ENCODE measurements at places on chromosomes 7 and 10. TPM values are rescaled to one million over a fixed set of nuclear protein-coding genes. Genes with fewer than 3 reads are reported as not detected.

The OPN1SW gene
- not detected for polyA plus RNA-seq

The PON1 gene
- not detected for polyA plus RNA-seq

The OR2A42 gene
- polyA plus RNA-seq = not detected

The VGF gene
- 0.21 TPM for polyA plus RNA-seq

The SLC18A3 gene
- polyA plus RNA-seq = not detected

DNA sequence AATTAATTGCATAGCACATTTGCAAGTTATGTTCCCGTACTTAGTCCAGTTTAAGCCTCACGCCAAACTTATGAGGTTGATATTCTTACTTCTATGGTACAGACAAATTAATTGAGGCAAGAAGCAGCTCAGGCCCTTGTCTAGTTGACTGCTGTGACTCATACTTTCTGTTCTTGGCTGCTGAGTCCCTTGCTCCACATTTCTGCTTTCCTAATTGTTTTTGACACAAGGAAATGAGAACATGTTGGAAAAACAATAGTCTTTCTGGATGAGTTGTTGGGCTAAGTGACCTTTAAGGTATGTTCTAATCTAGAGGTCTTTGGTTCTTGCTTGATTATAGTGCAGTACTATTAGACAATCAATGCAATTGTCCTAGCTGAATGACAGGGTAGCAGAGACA lies 331.8 kb downstream of the NRG3 start:
- no peak for DNase-seq

- DNase-seq = no peak
These were observed 24.1 kb upstream of the BHLHA15 start for GRCh38 chr7:98187138-98187502.

GRCh38 chr7:46774515-46774914 lies 807.4 kb downstream of the TNS3 start:
- no peak for DNase-seq

DNA sequence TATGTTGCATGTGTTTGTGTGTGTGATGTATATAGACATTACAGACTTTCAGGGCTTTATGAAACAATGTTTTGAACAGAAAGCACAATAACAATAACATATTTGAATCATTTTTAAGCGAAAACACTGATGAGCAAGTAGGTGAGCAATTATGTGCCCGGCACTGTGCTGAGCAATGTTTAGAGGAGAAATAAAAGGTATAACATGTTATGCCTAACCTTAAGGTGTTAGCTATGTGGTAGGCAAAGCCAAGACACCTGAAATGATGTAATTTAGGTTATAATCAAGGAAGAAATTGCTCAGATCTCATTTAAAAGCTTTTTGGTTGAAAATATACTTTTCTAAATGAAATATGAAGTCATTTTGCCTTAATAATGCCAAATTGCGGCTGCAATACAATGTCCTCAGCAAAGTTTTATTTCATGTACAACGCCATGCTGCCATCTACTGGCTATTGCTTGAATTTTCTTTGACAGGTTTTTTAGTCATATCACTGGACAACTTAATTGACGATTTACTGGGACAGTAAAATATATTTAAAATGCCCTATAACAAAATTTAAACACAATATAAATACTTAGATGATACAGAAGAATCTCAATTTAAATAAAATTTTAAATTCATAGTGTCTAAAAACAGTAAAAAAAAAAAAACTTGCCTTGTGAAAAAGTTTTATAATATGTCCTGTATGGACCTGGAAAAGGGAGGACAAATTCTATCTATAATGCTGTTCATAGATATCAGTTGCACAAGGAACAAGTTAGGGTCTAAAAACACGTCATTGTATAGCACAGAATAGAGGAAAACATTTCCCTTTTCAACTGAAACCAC lies 131.1 kb upstream of the CDK1 start:
- DNase-seq = peak; percentile 35

DNA sequence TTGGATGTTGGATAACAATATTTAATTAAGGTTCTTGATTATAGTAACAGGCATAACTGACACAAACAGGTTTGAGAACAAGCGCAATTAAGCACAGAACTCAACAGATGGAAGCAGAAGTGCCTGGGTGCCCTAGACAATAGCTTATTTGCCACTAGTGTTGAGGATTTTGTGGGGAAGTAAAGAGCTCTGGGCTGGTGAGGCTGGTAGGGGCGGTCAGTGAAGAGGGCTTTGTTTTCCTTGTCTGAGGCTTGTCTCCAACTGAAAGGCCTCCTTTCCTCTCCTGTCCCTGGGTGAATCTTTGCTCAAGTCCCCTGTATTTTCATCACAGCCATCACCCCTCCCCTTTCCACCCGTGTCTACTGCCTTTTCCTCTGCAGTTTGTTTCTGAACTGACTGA lies 104.6 kb downstream of the KAT6B start:
- DNase-seq = no peak

DNA sequence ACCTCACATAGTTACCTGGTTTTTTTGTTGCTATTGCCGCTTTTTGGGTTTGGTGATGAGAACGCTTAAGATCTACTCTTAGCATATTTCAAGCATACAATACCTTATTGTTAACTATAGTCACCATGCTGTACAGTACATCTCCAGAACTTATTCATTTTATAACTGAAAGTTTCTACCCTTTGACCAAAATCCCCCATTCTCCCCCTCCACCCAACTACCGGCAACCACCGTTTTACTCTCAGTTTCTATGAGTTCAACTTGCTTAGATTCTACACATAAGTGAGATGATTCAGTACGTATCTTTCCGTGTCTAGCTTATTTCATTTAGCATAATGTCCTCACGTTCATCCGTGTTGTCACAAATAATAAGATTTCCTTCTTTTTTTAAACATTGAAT lies 86.7 kb upstream of the IL6 start:
- DNase-seq = no peak

DNA sequence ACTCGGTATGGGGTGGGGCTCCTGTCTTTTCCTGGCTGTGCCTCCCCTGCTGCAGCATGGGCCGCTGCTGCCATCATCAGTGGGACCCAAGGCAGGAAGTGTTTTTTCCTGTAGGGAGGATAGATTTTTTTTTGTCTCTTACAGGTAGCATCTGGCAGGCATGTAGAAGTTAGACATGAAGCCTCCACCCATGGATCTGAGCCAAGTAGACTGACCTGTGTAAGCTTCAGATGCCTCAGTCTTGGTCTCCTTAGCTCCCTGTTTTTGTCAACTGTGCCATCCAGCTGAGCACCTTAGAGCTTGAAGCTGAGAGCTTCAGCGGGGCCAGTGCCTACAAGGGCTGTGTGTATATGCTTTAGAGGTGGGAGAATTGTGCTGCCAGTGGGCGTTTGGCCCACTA lies 93.5 kb downstream of the AUTS2 start:
- no peak for DNase-seq

DNA sequence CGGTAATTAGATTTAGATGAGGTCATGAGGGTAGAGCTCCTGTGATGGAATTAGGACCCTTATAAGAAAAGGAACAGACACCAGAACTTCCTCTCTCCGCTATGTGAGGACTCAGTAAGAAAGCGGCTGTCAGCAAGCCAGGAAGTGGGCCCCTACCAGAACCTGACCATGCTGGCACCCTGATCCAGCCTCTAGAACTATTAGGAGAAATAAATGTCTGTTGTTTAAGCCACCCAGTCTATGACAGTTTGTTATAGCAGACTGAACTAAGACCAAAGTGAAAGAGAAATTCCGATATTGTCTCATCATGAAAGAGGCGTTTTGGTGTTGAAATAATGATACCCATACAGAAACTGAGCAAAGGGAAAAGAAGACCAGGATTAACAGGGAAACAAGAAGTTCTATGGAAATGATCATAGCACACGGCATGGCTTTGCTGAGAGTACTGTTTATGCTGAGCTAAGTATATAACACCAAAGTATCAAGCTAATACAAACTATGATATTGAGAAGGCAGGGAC lies 9.2 kb downstream of the CLEC2L start:
- DNase-seq = no peak

DNA sequence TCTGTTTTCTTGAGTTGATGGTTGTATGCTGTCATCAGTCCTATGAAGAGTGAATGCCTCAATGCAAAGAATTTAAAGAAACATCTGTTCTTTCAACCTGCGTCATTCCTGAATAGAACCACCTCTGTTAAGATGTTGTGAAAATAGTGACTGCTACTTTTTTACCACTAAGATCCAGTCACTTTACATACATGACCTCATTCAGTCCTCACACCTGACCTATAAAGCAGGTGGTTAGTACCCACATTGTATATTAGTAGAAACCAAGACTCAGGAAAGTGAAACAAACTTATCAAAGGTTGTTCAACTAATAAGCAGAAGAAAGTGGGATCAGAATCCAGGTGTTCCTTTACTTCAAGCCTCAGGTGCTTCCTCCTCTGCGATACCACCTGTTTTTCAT lies 64.8 kb downstream of the ITGB8 start:
- DNase-seq = no peak

GRCh38 chr10:21506351-21506750 lies 19.1 kb downstream of the SKIDA1 start:
- no peak for DNase-seq

DNA sequence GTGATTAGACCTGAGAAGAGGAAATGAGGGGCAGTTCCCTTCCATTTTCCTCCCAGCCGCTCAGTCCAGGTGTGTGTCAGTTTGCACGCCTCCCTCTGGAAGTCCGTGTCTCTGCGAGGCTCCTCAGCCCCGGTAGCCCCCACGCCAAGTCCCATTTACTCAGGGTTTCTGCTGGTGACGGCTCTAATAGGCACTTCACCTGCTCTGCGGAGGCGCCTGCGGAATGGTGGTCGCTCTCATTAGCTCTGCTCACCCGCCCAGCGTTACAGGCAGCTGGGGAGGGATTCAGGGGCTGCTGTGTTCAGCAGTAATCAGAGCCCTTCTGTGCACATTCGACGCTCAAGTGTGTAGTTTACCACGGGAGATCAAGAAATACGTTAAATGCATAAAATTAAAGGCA lies 179.9 kb downstream of the MGMT start:
- no peak for DNase-seq

DNA sequence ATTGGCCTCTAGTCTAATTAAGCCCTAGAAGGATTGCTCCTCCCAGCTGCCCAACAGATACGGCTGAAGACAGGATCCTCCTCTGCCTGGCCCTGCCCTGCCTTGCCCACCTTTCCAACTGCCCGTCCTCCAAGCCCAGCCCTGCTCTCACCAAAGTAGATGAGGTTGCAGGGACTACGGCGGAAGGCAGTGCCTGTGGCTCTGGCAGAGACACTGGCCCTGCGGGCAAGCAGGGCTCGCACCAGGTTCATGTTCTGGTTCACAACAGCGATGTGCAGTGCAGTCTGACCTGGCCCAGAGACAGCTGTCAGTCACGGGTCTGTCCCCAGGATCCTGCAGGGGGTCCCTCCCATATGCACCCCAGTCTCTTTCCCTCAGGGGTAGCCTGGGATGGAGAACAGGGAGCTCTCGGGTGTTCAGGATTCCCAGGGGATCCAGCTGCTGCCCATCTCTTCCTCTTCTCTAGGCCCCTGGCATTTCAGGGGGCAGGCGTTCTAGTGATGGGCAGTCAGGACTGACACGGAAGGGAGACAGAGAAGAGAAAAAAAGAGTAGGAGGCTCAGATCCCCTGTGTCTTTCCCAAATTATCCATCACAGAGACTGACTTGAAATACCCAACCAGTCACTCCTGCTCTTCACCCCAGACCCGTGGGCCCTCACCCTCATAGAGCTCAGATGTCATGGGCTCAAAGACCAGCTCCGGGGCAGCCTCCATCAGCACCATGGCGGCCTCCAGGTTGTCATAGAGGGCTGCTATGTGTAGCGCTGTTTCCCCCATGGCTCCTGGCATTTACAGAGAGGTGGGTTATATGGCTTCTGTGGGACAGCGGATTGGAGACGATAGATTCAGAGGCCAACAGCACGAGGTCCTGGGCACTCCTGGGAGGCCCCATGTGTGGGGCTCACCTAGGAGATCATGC lies 8.3 kb downstream of the TRPV6 start:
- DNase-seq = no peak

DNA sequence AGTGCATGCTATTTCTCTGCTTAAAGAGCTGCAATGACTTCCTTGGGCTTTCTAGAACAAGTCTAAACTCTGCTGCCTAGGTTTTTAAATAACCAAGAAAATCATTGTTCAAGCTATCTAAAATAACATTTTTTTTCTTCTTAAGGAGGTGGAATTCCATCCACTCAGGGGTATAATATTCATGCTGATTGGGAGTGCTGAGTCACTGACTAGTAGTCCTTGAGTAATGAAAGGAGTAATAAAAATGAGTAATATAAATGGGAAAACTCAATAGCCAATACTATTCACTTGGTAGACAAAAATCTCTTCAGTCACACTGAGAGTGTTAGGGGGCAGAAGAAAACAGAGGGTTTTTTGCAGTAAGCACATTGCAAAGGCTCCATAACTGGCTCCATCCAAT lies 72.0 kb downstream of the GFRA1 start:
- peak; percentile 6 for DNase-seq

- DNase-seq = no peak
These were observed 52.9 kb downstream of the ELMO1 start for GRCh38 chr7:37395618-37396259.

DNA sequence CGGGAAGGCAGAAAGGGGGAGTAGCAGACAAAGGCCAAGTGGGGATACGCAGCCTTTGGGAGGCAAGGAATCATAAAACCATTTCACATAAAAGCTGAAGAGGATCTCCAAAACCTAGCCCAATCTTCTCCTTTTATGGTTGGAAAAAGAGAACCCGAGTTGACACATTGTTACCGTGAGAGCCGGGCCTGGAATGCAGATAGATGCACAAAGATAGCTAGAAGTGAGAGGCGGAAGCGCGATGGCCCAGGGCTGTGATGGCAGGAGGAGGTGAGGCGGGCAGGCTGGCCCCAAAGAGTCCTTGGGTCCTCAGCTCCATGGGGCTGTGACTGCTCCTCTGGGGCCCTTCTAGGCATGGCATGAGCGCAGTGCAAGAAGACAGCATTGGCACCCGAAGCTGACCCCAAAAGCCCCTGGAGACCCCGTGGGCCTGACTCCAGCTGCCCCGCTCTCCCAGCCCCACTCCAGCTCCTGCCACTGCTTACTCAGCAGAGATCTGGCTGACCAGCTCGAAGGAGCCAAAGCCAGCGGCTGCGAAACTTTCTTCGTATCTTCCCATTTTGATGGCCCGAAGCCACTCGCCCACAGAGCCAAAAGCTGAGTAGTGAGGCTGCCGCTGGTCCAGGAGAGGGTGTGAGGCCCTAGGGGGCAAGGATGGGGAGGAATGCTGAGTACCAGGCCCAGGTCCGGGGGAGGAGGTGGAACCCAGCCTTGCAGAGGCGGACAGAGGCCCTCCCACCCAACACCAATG lies 22.5 kb downstream of the EPHB4 start:
- DNase-seq = no peak

GRCh38 chr10:27153845-27154193 lies 365 bp downstream of the YME1L1 start:
- no peak for DNase-seq

DNA sequence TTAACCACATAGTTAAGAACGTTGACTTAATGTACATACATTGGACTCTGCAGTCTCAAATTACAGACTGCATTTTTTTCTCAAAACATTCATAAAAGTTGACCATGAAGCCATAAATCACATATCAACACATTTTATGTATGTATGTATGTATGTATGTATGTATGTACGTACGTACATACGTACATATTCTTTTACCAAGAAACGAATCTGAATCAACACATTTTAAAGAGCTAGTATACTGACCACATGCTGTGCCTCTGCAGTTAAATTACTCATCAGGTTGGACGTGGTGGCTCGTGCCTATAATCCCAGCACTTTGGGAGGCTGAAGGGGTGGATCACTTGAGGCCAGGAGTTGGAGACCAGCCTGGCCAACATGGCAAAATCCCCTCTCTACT lies 105.8 kb downstream of the GPR158 start:
- no peak for DNase-seq
